Stimulated activated CD8-positive, alpha-beta memory T cell treated with anti-CD3 and anti-CD28 coated beads, Interleukin-15, amount 100 ng/mL, for 1 hour (primary cell): ENCODE measurements at places on chromosomes 16 and 17.

GRCh38 chr17:67049025-67049739, 4.8 kb downstream of the CACNG1 start:
- no peak for DNase-seq

DNA sequence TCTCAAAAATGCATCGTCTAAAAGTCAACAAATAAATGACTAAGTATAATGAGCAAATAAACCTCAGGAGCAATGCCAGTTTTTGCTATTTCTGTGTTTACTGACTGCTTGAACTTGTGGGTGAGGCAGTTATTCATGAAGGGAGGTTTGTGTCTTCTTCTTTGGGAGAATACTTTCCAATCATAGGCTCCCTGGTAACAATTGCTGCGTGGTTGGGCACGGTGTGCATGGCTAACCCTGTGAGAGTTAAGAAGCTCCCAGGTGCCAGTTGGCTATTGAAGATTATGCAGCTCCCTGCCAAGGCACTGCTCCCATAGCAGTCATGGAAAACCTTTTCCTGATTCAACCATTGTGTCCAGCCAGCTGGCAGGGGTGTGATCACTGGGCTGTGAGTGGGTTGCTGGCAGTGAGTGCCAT, 775.9 kb upstream of the GOT2 start:
- no peak for DNase-seq

DNA sequence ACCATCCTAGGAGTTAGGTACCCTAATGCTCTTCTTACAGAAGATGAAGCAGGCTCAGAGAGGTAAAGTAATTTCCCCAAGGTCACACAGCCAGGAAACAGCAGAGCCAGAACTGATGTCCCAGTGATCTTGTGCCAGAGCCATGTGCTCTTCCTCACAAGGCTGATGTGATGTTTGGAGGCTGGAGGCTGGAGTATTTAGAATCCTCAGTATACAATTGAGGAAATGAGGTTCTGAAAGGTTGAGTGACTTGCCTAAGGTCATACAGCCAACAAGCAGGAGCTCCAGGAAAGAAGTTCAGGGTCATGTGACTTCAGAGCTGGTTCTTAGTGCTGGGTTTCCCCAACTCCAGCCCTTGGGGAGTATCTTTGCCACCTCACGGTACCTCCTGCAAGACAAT, 18.5 kb downstream of the ITPRIPL2 start:
- no peak for DNase-seq

- no peak for DNase-seq
Measured at GRCh38 chr16:10178080-10178479, 4.1 kb downstream of the GRIN2A start.

- no peak for DNase-seq
Measured at GRCh38 chr16:57609541-57610401, 18.7 kb upstream of the ADGRG1 start.

- no peak for DNase-seq
Measured at GRCh38 chr17:7315570-7316235, 543 bp upstream of the GPS2 start.

DNA sequence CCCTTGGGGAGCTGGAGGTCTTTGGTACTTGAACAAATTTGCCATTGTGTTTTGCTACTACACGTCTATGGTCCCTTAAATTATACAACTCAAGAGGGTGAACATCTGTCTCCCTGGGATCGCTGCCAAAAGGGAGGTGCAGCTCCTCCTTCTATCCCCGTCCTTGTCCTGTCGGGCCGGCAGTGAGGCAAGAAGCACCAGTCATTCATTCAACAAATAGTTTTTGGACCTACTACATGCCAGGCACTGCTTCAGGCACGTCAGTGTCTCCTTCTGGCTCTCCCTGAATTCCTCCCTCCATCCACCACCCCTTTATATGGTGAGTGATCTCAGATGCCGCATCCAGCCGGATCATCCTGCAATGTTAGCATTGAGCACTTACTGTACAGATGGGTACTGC, 2.2 kb upstream of the RPL38 start:
- DNase-seq: no peak

- DNase-seq: no peak
Measured at GRCh38 chr16:28259091-28259780, 33.1 kb upstream of the SBK1 start.

DNA sequence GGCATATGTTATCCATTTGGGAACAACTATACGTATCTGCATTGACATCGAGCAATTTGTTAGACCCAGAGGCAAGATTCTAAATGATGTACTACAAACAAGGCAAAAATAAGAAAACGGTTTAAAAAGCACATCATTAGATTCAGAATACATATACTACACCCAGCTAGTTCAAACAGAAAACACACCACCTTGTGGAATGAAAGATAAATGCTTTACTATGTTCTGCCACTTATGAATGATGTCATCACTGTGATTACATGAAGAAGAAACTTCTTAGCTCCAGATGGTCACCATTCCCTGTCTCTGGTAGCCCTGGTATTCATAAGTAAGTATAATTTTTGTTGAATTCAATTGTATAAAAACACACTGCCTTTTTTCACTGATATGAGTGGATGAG, 7.8 kb downstream of the NACA2 start:
- no peak for DNase-seq

GRCh38 chr17:2598166-2598565, 4.7 kb downstream of the PAFAH1B1 start:
- DNase-seq: no peak

- no peak for DNase-seq
Measured at GRCh38 chr17:4582101-4582501, 2.2 kb upstream of the SMTNL2 start.

DNA sequence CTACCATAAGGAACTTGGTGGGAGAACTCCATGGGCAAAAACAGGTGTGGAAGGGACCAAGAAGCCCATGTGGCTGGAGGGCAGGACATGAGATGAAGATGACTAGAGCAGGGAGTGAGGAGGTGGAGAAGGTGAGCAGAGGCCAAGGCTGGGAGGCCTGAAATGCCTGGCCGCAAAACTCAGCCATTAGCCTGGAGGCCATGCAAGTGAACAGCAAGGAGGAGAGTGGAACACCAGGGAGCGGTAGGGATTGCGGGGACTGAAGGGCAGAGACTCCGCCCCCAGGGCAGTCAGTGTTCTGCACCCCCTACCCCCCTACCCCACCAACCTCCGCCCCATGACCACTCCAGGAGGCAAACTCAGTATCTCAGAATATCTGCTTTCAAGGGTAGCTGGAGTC, 17.0 kb downstream of the BCL7C start:
- DNase-seq: no peak

DNA sequence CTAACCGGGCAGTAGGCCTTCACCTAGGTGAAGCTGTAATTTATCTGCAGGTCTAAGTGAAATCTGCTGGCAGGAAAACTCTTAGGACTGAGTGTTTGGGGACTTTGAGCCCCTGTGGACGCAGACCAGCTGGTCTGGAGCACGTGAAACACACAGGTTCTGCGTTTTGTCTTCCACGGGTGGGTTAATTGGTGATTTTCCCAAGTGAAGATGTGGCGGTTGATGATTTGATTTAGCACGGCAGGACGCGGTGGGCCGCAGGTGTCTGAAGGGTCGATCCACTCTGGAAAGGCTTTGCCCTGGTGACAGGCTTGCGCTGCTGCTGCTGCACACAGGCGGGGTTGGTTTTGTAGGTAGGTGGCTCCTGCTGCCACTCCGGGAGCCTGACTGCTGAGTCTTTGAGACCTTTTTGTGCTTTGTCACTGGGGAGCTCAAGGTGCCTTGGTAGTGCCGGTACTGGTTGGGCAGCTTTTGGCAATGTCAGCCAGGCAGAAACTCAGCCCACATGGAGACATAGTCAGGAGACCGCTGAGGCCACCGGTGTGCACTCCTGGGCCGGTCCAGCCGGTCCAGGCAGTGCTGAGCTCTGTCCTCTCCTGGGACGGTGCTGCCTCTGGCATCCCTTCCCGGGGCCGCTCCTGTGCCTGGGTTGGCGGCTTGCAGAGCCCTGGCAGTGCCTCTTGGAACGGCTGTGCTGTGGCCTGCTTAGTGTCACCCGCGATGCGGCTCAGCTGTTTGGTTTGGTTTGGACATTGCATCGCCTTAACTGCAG, 2.3 kb downstream of the BAIAP2 start:
- no peak for DNase-seq

DNA sequence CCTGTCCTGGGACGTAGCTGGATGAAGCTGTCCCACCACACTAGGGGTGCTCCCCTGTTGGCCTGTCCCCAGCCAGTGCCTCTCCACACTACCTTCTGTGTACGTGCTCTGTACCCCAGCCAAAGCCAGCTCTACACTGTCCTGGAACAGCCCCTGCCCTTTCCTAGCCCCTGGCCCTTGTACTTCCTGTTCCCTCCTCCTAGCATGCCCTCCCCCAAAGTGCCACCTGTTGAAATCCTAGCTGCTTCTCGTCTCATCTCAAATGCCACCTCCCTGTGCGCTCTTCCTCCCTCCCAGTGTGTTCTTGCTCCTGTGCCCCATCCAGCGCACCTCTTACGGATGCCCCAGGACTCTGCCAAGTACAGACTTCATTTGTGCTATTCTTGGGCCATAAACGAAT, 33.5 kb downstream of the IRX3 start:
- no peak for DNase-seq

DNA sequence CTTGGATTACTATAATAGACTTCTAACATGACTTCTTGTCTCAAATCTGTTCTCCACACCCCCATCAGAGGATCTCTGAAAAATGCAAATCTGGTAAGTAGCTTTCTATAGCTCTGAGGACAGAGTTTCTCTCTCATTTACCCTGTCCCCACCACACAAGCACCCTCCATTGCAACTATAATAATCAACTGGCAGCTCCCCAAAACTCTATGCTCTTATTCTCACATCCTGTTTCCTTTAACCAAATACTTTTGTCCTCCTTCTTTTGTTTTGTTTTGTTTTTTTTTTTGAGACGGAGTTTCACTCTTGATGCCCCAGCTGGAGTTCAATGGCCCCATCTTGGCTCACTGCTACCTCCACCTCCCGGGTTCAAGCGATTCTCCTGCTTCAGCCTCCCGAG, 73.4 kb downstream of the HELZ start:
- no peak for DNase-seq

DNA sequence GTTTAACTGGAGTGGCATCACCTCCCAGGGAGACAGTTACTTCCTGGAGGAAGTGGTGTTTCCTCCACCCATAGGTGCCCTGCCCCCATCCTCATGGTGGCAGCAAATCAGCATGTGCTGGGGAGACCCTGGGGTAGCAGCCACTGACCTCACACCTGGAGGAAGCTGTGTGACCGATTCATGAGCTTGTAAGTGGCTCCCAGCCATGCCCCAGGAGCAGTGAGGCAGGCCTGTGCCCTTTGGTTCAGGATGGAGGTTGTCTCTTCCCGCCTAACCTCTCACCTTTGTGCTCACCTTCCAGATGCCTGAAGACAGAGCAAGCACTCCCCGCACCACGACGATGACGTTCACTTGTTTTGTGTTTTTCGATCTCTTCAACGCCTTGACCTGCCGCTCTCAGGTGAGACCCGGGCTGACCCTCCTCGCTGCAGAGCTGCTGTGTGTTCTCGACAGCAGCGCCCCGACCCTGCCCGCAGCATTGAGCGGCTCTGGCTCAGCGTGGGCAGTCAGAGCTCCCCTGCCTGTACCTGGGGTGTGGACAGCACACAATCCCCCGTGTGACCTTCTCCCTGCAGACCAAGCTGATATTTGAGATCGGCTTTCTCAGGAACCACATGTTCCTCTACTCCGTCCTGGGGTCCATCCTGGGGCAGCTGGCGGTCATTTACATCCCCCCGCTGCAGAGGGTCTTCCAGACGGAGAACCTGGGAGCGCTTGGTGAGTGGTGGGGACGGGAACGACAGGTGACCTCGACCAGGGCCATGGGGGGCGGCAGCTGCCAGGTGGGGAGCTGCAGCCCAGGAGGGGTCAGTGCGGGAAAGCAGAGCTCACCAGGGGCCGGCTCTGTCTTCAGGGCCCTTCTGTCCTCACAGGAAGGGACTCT, 42.8 kb downstream of the MEAK7 start:
- DNase-seq: no peak

DNA sequence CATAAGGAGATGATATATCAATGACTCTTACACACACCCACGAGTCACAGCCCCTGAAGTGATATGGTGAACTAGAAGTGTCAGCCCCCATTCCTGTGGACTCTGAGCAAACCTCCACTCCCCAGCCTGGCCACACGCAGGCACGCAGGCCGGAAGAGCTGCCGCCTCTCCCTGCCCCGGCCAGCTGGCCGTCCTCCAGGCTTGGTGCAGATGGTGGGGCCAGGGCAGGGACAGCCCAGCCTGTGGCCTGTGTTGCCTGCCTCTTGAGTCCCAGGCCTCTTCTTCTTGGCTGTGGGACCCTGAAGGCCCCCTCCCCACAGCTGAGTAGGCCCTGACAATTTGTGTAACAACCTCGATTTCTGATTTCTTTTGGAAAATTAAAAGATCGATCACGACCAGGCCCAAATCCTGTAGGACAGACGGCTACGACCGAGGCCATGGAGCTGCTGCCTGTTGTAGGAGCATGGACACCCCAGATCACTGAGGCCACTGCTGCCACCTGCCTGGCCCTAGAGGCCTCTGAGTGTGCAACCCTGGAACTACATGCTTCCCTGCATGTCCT, 10.0 kb upstream of the MPRIP start:
- no peak for DNase-seq

DNA sequence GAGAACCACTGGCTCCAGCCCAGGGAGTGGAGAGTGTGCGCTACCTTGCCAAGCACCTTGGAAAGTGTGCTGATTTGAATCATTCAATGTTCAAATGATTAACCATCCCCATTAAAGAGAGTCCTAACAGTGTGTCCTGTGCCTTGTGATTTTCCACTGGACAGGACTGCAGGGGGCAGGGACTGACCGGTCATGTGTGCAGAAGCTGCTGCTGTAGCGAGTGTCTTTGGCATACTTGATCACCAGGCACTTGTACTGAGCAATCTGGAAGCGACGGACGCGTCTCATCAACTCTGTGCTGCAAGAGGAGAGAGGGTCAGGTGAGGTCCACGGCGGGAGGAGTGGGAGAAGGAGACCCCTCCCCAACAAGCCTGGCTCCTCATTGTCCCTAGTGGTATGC, 2.0 kb downstream of the TK1 start:
- DNase-seq: no peak

DNA sequence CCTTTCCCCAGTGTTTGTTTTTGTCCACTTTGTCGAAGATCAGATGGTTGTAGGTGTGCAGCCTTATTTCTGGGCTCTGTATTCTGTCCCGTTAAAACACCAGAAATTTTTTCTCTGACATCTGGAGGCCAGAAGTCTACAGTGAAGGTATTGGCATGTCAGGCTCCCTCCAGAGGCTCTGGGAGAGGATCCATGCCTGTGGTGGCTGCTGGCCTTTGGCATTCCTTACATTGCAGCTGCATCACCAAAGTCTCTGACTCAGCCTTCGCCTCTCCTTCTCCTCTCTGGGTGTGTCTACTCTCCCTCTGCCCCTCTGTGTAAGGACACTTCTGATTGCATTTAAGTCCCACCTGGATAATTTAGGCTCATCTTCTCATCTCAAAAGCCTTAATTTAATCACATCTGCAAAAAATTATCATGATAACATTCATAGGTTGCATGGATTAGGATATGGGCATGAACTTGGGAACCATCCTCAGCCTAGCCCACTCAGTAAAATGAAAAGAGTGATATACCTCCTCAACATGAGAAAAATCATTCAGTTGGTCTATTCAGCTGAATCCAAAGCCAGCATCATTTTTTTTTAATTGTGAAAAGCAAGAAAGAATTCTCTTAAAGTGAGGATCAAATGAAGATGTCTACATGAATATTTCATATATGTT, 78.0 kb downstream of the MAP2K6 start:
- DNase-seq: no peak
